Lower lobe of right lung (tissue), 2 donors: ENCODE measurements at places on chromosomes 4 and X. TPM values are rescaled to one million over a fixed set of nuclear protein-coding genes. Genes with fewer than 3 reads are reported as not detected.
A peak's percentile ranks its signal among the peaks of the same experiment; 100 is the strongest.

Gene FAM149A
- 13.3 TPM for total RNA-seq

GRCh38 chr4:67632492-67632891 is 68.5 kb downstream of the UBA6 start:
- DNase-seq, result no peak

DNA sequence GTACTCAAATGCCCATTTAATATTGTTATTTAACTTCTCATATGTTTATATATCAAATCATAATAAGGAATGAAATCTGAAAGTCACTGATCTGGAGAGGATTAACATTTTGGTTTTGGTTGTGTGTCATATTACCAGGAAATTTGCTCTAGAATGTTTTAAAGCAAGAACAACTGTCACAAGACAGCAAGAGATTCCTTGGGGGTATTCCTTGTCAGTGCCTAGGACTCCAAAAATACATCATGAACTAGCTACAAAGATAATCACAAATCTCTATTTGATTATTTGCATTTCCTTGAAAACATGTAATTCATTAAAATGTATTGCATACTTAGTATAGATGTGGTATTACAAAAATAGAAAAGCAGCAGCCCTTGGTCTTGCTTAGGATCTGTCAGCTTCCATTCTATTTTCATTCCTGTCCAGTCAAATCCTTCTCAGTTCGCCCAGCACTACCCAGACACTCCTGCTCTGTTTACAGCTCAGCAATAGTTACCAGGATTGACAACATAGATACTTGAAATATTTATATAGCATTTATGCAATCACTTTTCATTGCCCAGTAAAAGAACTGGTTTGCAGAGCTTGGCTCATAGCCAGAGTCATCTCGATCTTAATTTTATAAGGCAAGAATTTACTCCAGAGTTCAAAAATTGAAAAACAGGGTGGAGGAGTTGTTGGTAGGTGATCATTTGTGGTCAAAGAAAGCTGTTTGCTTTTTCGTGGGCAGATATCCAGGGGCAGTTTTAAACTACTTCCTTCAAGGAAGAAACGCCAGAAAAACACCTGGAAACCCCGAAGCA is 9.2 kb upstream of the BMP3 start:
- DNase-seq, result no peak

Gene OGT
- total RNA-seq, result 149 TPM

DNA sequence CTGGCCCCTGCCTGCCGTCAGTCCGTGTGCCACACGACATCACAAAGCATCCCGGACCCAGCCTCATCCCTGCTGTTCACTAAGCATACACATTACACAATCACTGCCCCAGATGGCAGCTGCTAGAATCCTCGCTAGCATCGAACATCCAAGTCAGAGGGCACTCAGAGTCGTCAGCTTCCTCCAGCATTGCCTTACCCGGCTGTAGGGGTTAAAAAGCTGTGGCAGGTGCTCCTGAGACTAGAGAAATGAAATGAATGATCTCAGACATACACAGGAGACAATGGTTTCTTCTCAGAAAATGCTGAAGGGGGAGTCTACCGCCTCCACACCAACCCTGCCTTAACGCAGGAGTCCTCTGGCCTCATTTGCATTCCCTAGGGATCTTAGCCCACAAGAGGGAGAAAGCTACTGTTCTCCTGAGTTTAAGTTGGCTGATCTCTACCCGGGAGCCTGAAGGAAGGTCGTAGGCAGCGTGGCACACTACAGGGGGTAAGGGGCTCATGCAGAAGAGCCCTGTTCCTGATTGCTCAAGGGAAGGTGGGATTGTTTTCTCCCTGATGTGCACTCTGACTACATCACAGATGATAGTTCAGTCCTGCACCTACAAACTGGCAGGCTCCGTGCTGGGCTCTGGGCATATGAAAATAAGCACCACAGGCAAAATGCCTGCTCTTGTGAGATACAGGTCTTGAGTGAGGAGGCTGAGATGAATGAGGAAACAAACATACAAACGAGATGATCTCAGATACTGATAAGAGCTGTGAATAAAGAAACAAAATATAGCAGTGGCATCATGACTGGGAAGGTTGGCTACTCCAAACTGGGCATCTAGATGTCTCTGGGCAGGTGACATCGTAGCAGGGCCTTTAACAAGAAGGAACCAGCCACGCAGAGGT is 2.6 kb upstream of the KIAA0232 start:
- DNase-seq, result no peak

DNA sequence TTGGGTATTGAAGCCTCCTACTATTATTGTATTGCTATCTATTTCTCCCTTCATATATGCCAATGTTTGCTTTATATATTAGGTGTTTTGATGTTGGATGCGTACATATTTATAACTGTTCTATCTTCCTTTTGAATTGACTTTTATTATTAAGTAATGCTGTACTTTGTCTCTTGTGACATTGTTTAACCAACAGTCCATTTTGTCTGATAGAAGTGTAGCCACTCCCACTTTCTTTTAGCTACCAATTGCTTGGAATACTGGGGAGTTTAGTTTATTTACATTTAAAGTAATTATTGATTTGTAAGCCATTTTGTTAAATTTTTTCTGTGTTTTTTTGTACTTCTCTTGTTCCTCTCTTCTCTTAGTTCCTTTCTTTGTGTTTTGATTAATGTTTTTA is 195.9 kb downstream of the GC start:
- DNase-seq, result no peak

DNA sequence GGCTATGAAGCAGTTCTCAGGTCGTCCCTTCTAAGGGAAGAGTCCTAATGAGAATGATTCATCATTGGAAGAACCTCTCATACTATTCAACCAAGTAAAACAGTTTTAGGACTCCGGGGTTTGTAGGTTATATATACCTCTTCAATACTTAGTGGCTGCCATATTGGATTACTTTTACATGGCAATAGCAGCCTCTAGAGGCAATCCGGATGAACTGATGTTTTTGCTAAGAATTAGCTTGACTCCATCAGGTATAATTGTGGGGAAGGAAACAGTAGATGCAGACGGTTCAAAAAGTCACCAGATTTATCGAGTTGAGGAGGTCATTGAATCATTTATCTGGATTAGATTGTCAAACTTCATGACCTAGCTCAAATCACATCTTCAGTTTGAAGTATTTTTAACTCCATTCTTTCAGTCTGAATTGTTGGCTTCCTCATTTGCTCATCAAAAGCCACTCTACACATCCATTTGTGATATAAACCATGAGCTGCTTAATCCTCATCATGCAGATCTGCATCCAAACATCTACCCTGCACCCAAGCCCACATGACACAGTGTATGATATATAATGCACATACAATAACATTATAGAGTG is 28.4 kb downstream of the GUCY1B1 start:
- no peak for DNase-seq

GRCh38 chr4:35643661-35644060 is 600.7 kb downstream of the ARAP2 start:
- no peak for DNase-seq

Gene RNF150
- 3.3 TPM for total RNA-seq

DNA sequence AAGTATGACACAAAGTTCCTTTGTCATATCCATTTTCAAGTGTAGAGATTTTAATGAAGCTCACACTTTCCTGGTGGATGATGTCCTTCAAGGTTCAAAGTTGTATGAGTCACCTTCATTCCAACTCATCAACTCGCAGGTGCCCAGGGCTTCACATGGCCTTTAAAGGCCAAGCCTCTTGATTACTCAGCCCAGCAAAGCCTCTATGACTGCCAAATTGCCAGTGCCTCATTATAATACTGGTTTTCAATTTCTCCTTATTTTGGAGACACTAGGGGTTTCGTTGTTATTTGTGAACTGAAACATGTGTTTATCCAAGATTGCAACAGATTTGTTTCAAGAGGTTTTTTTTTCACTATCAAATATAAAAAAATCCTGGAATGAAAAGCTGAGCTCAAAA is 45.9 kb upstream of the PPP3CA start:
- DNase-seq, result no peak

GRCh38 chrX:28188526-28188925 is 207.3 kb upstream of the DCAF8L1 start:
- no peak for DNase-seq

DNA sequence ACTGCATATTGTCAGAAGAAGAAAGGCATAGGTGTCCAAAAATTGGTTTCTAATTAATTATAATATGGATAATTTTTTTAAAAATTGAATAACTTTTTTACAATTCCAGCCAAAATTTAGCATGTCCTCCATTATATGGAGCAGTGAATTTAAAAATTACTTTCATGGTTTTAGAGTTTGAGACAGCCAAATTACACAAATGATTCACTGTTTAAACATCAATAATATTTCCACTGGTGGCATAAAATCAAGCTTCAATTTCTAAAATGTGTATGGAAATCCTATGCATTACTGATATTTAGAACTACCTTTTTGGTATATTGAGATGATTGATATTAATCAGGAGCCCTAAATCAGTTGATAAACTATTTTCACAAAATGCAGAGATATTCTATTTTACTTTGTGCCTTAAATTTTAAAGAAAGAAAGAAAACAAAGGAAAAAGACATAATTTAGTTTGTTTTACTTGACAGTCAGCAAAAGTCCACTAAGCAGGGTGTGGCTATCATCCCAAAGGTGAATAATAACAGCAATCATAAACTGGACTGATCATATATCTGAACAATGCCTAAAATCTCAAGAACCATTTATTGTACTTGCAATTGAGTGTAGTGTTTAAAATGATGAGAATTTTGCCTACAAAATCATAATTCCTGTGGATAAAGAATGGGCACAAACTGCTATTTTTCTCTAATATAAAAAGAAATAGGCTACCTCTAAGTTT is 34.2 kb downstream of the KLHL34 start:
- no peak for DNase-seq

Gene RNF212
- total RNA-seq, result 6.8 TPM

Gene ARMCX1
- 18.8 TPM for total RNA-seq

Gene PITX2
- not detected for total RNA-seq

Gene LGI2
- total RNA-seq, result 1.3 TPM

GRCh38 chr4:7384003-7384928 is 50.5 kb downstream of the PSAPL1 start:
- peak; percentile 24 for DNase-seq

- no peak for DNase-seq
These were observed 32.6 kb downstream of the AMOT start for GRCh38 chrX:112808007-112808406.

DNA sequence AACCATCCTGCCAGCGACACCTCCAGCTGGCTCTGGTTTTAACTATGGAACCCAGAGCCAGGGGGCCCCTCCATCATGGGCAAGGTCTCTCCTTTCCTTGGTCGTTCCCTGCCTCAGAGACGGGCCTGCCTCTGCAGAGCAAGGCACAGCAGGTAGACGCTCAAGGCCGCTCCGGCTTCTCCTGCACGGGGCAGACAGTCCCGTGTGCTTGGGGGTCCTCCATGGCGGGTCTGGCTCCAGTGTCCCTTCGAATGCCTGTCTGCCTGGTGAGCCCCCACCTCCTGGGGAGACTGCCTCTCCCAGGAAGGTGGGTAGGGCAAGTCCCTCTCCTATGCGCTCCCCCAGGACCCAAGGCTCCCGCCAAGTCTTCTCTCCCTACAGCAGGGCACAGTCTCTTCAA is 71.5 kb downstream of the ACOX3 start:
- peak; percentile 36 for DNase-seq

Gene ART3
- total RNA-seq, result not detected

Gene AIMP1
- 40.7 TPM for total RNA-seq

Gene NEUROG2
- not detected for total RNA-seq

Gene SPACA5B
- not detected for total RNA-seq

- no peak for DNase-seq
These were observed 2.1 kb downstream of the DCLK2 start for GRCh38 chr4:150080337-150080736.

DNA sequence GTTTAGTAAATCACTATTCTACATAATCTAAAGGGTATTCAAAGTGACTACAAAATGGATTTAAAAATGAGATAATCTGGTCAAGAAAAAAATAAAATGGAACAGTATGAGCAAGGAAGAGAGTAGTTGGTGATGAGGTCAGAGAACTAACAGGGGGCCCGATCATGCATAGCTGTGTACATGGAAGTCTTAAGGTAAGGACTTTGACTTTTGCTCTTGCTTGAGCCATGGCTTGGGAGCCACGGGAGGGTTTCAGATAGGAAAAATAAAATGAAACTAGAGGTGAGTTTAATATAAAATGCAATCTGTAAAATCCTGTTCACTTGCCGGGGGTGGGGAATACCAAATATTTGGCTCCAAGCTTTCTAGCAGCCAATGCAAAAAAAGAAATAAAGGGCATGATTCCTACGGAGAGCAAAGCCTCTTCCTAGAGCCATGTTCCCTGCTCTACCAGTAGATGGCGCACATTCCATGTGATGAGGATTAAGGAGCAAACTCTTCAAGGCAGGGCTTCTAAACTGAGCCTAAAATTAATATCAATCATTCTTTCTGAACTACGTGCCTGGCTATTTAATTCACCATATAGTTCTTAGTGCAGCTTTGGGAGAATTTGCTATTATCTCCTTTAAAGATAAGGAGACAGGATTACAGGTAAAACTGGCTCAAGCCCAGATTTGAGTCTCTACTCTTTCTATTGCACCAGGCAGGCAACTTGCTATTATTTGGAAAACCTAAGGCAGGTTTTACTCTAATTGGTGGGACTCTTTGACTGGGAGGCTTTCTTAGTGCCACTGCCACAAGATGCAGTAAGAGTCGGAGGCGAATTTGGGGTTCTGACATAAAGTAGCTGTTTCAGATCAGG is 6.8 kb upstream of the CLCN5 start:
- DNase-seq, result no peak

Gene CORIN
- total RNA-seq, result 3.9 TPM

Gene MAEA
- total RNA-seq, result 65.8 TPM

DNA sequence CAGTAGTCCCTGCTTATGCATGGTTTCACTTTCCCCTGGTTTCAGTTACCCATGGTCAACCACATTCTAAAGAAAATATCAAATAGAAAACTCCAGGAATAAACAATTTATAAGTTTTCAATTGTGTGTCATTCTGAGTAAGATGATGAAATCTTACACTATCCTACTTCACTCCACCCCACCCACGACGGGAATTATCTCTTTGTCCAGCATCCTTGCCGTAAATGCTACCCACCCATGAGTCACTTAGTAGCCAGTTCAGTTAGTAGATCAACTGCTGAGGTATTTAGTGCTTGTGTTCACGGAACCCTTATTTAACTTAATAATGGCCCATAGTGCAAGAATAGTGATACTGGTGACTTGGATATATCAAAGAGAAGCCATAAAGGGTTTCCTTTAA is 91.4 kb downstream of the KLHL13 start:
- no peak for DNase-seq

GRCh38 chrX:2748171-2748814 is 3.5 kb upstream of the XG start:
- DNase-seq, result no peak

- DNase-seq, result no peak
These were observed 21.7 kb upstream of the MTM1 start for GRCh38 chrX:150546711-150547153.

Gene LRCH2
- total RNA-seq, result 4.3 TPM

Gene PPP4R3C
- total RNA-seq, result not detected

DNA sequence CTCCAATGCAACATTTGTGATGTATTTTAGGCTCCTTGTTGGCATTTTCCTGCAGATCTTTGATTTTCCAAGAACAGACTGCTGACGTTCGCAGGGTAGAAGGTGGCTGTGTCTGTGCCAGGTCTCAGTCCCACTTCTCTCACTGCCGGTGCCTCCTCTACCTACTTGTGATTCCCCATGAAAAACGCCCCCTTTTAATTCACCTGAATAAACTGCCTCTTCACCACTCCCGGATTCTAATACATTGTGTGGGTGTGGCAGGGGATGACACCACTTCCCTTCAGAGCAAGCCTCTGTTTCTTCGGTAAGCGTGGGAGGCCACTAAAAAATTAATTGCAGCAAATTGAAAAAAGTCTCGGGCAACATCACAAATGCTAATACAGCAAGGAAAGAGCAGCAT is 96.1 kb upstream of the FAM9B start:
- no peak for DNase-seq

GRCh38 chr4:75248770-75249407 is 265.3 kb downstream of the RCHY1 start:
- DNase-seq, result no peak

Gene TCEAL3
- total RNA-seq, result 19.1 TPM
